Suprapubic skin (tissue), 4 donors: ENCODE measurements at places on chromosomes 2 and 18.

DNA sequence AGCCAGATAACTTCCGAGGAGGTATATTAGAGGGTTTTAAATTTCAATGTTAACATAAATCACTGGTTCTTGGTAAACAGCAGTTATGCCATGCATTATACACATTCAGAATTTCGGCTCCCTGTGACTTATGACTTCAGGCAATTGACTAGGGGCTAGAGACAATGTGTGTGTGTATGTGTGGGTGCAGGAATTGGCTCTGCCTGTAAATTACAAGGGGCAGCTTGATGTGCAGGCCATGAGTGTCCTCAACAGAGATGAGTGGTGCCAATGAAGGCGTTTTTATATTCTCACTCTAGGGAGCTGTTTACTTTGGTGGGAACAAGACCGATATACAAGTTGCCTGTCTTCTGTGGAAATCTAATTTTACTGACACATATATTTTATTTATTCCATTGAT is 161.6 kb downstream of the CSRNP3 start:
- no peak for DNase-seq

DNA sequence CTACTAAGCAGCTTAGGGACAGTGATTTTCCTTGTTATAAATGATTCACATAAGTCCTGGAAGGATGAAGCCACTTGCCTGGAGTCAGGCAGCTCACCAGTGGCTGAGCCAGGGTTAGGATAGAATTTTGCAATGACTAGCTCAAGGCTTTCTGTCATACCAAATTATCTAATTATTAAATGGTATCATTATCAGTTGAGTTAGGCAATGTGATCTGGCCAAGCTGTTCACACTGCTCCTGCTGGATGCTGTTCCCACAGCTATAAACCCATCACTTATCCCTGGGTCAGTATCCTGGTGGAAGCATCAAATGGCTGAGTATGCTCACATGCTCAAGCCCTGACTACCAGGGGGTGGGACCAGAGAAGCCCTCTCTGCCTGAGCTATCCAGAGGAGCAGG is 235.2 kb downstream of the MTX2 start:
- no peak for DNase-seq

- DNase-seq = no peak
Observed at GRCh38 chr18:28831476-28831875, 654.5 kb upstream of the CDH2 start.

GRCh38 chr18:9810299-9810698 is 75.5 kb upstream of the TXNDC2 start:
- DNase-seq = no peak

DNA sequence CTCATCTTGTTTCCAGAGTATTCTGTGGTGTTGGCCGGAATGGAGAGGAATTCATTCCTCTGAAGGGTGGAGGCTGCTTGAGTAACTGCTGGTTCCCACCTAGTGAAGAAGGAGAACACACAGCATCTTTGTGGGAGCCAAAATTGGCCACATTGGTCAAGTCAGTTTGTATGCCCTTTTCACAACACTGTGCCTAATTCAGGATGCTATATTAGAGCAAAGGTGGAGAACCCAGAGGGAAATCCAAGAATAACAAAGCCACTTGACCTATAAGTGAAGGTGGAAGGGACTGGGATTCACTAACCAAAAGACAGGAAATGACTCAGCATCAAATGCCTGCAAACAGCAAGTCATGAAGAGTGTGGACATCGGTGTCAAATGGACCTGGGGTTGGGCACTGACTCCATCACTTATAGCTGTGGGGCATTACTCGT is 27.3 kb upstream of the MLPH start:
- no peak for DNase-seq

GRCh38 chr18:63097178-63097577 is 222.4 kb downstream of the BCL2 start:
- DNase-seq = no peak

DNA sequence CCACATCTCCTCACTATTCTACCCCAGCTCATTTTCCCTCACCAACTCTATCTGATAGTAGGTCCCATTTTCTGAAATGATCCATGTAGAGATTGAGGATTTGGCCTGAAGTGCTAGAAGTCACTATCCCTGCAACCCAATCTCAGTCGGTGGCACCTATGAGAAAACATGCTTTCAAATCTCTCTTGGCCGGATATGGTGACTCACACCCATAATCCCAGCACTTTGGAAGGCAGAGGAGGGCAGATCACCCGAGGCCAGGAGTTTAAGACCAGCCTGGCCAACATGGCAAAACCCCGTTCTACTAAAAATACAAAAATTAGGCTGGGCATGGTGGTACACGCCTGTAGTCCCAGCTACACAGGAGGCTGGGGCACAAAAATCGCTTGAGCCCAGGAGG is 19.1 kb upstream of the MARCHF4 start:
- DNase-seq = no peak

GRCh38 chr2:120624738-120625446 is 110.8 kb upstream of the GLI2 start:
- DNase-seq = no peak

- no peak for DNase-seq
Observed at GRCh38 chr2:101133492-101134100, 17.6 kb downstream of the TBC1D8 start.

GRCh38 chr18:53380063-53380639 is 844.3 kb downstream of the MBD2 start:
- DNase-seq = no peak

DNA sequence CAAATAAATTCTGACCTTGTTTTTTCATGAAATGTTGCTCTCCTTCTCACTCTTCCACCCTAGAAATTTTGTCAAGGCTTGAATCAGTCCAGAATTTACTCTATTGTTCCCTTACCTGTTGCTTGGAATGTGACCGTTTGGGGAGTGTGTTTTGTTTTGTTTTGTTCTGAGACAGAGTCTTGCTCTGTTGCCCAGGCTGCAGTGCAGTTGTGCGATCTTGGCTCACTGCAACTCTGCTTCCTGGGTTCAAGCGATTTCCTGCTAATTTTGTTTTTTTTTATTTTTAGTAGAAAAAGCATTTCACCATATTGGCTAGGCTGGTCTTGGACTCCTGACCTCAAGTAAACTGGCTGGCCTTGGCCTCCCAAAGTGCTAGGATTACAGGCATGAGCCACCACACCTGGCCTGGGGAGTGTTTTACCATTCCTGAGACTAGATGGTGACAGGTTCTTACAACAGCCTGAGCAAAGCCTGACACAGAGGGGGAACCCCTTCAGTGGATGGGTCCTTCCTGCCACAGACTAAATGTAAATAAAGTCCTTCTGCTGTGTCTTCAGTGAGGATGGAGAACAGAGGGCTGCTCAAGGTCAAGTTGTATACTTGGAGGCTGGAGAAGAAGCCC is 52.0 kb downstream of the HAUS1 start:
- no peak for DNase-seq

- no peak for DNase-seq
Observed at GRCh38 chr2:23380562-23381065, 4.4 kb upstream of the KLHL29 start.

DNA sequence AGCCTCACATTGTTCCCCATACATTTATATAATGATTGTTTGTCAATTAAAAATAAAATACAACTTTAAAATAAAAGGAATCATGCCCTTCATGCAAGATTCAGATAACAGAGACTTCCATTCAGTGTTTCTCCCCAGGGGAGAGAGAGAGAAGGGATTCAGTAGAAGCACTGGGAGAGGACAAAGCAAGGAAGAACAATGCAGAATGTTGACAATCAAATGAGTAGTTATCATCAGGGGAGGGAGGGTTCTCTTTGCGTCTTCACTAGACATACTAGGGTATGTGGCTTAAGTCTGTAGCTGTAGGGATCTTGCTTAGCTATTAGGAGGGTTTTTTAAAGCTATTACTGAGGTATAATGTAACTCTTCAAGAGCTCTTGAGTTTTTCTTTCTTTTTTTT is 30.7 kb downstream of the FSHR start:
- DNase-seq = no peak

GRCh38 chr2:212609479-212609878 is 70.9 kb upstream of the ERBB4 start:
- DNase-seq = no peak

- DNase-seq = no peak
Observed at GRCh38 chr2:113186433-113186796, 12.6 kb downstream of the PSD4 start.

- no peak for DNase-seq
Observed at GRCh38 chr2:64362562-64363026, 91.4 kb upstream of the LGALSL start.

GRCh38 chr2:182482511-182482910 is 55.7 kb upstream of the PDE1A start:
- DNase-seq = no peak

GRCh38 chr2:219090436-219091299 is 29.9 kb upstream of the IHH start:
- no peak for DNase-seq

DNA sequence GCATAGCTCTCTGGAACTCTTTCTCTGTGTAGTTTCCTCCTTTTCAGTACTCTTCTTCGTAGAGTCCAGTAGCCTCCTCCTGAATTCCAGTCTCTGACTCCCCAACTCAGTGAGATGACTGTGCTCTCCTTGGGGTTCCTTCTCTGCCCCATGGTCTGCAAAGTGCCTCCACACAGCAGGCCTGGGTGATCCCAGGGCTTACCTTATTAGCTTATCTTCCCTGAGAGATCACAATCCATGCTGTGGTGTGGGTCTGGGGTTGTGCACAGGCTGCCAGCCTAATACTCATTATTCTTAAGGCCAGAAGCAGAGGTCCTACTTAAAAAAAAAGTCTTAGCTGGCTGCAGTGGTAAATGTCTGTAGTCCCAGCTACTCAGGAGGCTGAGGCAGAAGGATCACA is 4.6 kb upstream of the GPR39 start:
- no peak for DNase-seq

DNA sequence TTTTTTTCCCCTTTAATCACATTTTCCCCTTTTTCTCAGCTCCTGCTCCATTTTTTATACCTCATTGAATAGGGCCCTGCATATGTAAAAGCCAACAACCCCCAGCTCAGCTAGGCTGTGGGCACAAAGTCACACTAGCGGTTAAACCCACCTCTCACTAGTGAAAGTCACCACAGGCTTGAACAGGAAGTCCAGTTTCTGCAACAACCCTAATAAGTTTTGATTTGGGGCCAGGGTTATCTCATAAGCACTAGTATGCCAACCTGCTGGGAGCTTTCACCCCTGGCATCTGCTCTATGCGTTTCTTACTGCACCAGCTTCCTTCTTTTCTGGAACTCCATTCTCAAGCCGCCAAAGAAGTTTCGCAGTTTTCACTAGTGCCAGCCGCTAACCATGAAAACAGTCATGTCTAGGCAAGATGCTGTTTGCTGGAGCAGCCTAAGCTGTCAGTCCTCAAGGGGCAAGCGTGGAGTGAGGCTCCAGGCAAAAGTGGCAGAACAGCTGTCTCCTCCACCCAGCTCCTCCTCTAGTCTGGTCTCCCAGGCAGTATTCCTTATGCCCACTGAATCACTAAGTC is 197.0 kb upstream of the MEIS1 start:
- no peak for DNase-seq

DNA sequence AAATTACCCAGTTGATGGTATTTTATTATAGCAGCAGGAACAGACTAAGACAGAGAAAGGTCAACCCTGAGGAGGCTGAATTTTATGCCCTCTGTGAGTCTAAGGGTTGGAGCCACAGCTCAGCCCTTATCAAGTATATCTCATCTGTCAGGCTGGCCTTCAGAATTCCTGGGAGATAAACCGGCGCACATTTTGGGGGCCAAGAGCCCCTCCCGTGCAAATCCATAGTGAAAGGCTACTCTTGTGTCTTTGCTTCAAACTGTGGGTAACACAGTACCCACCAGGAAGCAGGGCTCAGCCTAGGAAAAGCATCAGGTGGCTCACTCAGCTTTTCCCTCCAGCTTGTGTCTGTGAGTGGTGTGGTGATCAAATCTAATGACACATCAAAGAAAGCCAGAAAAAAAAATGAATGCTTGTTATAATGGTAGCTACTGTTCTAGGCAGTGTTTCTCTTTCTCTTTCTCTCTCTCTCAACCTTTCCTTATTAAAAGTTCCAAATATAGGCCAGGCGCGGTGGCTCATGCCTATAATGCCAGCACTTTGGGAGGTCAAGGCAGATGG is 25.0 kb upstream of the ASXL2 start:
- no peak for DNase-seq

DNA sequence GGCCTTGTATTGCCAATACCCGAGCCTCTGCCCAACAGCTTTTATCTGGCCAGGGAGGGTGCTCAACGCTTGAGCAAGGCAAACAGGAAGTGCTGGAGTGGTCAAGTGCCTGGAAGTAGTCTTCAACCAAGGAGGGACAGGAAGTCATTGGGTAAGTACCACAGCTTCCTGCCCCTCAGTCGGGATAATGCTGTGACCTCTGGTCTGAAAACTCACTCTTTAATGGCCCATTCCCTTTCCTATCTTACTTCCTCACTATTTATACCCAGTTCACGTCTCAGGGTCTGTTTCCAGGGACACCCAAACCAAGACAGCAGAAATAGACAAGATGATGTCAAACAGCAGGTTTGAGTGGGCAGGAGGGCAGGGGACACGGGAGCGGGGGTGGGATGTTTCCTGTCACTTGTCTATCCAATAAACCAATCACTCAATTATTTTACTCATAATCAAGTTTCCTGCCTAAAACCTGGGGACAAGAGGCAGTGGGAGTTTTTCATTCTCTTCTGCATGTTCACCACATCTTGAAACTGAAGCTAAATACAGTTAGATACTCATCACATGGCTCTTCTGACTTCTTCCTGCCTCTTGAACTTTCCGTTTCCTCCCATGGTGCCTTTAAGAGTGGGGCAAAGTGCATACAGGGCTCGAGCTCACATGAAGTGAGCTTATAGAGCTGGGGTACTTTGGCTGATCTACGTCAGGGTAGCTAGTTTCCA is 68.9 kb upstream of the CAB39 start:
- no peak for DNase-seq

GRCh38 chr2:45439788-45440773 is 171.0 kb downstream of the SRBD1 start:
- DNase-seq = no peak

DNA sequence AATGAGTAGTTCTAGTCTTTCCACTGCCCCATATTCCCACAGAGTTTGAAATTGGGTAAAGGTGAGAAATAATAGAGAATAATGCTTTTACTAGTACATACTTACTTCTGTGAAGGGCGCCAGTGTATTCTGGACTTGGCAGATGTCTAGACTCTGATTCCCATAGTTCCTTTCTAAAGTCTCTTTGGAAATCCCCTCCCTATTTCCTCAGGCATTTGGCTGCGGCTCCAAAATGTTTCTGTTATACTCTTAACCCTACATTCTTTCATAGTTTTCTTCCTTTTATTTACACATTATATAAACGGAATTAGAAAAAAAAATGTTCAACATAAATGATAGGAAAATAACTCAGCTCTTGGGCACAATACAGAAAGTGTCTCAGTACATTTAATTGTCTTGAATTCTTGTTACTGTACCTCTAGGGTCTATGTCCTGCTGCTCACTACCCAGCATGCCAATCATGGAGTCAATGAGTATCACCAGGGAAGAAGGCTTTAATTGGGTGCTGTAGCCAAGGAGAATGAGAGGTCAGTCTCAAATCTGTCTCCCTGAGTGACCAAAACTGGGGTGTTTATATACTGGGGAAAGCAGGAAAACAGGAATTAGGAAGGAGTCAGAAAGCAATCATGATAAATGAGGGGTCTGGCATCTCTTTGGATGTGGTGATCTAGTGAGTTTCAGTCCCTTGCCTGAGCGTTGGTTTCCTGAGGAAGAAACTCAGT is 147.8 kb upstream of the MMADHC start:
- no peak for DNase-seq

- DNase-seq = no peak
Observed at GRCh38 chr18:26854292-26854881, 11.1 kb downstream of the AQP4 start.
